ENCODE measurements at places on chromosomes 7 and 10.

DNA sequence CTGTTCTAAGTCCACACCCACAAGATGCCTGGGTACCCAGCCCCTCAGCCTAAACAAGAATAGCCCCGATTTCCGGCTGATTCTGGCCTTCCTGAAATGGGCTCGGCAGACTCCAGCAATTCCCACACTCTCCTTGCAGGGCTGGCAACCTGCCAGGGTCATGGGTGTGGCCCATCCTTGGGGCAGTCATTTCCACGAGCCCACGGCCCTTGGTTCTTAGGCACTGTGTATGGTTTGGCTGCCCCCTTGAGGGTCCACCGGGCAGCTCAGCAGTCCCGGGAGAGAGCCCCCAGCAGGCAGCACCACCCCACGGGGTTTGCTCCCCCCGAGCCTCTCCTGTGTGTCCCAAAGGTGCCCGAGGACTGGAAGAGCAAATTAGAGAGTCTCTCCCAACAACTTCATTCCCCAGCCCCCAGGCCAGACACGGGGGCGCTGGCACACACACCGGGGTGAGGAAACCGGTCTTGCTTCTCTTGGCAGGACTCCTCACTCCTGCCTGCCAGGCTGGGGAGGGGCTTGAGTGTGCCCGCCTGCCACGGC lies 142.2 kb downstream of the EMX2 start:
- no peak for DNase-seq

GRCh38 chr10:113939212-113939860 lies 84.9 kb downstream of the NHLRC2 start:
- no peak for DNase-seq

DNA sequence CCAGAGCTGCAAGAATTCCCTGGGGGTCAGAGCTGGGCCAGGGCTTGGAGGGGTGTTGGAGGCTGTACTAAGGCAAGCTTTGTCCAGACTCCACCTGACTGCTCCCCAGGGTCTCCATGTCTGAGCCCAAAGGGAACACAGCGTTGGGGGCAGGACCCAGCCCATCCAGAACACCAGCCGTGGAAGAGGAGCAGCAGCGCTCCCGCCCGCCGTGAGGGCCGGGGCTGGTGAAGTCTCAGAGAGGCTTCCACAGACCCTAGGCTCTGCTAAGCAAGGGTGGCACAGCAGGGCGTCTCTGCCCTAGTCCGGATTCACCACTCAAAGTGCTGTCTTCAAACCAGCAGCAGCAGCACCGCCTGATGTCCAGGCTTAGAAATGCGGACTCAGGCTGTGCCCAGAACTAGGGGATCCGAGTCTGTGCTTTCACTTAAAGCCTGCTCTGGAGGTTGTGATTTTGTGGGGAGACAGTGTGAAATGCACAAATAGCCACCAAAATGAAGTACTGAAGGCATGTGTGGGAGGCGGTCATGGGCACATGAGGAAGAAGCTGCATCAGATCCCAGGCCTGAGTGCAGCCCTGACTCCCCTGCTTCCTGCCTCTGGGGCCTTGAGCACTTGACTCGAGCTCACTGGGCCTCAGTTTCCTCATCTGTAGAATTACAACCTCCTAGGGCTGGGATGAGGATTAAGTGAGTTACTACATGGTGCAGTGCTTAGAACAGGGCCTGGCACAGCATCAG lies 16.6 kb upstream of the AQP1 start:
- no peak for DNase-seq

DNA sequence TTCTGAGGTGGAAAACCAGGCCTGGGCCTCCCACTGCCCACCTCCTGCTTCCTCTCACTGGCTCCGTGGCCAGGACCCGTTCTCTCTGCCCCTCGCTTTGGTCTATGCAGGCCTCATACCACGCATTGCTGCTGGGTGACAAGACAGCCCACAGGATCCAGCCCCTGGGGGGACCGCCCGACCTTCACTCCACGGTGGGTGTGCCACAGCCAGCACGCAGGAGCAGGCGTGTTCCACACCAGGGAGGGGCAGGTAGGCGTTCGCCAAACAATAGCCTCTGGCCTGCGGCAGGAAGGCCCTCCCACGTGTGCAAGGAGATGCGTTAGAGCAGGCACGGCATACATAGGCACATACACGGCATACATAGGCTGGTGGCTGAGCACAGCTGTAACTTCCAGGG lies 233.4 kb downstream of the WDR37 start:
- no peak for DNase-seq

- no peak for DNase-seq
These were observed 763.7 kb upstream of the POM121L12 start for GRCh38 chr7:52271703-52272102.

GRCh38 chr10:72061491-72061890 lies 26.9 kb downstream of the SPOCK2 start:
- no peak for DNase-seq

- DNase-seq, result no peak
These were observed 176.0 kb downstream of the KMT2E start for GRCh38 chr7:105189859-105190492.
